IMR-90 (cell line): ENCODE measurements at places on chromosomes 7 and 10.

- no peak for DNase-seq
These were observed 55.8 kb upstream of the TRIL start for GRCh38 chr7:29013931-29014330.

DNA sequence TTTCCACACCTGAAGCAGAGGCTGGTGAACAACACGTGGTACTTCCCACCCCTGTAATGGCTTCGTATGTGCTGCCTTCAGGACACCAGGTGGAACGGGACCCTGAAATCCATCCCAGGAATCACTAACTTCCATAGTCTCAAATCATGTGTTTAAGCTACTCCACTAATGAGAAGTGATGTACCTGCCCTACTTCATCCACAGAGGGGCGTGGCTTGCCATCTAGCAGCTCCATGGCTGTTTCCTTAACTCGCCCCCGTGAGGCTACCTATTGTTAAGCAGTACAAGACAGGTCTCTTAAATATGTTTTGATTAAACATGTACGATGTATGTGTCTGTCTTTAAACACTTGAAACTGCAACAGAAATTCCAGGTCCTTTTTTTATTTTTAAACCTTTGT, 31.8 kb downstream of the ARL3 start:
- DNase-seq, result no peak

DNA sequence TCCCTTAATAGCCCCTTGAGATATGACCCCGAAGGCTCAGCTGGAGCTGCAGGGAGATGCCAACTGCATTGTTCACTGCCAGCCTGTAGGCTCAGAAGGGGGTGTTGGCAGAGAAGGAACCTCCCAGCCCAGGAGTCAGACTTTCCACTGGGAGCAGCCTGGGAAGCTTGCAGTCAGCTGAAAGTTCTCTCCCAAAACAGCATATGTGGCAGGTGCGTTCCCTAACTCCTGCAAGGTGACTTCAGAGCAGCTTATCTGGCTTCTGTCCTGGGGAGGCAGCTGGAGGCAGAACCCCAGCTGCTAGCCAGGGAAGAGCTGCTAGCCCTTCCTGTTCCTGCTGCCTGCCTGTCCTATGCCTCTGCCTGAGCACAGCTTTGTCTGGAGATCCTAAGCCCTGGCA, 8.1 kb downstream of the SFTPA2 start:
- no peak for DNase-seq

- DNase-seq, result no peak
These were observed 25.2 kb downstream of the CREB3L2 start for GRCh38 chr7:137976696-137977095.
